ENCODE measurements at places on chromosomes 6 and 20.

- DNase-seq = no peak
Observed at GRCh38 chr20:11143481-11143880, 469.7 kb upstream of the JAG1 start.

DNA sequence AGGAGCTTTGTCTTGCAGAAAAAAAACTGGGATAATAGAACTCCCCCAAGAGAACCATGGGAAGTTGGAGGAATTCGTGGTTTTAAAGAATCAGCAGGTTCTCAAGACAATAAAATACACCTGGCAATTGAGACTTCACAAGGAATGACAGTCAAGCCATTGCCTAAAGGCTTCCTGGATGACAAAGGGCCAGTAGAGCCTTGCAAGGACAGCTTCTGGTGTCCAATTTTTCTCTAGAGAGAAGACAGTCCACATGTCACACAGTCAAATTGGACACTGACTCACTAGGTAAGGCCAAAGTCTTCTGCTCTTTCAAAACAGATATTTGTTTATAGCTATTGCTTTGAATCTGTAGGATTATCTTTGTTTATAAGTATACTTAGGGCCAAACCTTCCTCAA, 80.3 kb upstream of the BMP5 start:
- no peak for DNase-seq

DNA sequence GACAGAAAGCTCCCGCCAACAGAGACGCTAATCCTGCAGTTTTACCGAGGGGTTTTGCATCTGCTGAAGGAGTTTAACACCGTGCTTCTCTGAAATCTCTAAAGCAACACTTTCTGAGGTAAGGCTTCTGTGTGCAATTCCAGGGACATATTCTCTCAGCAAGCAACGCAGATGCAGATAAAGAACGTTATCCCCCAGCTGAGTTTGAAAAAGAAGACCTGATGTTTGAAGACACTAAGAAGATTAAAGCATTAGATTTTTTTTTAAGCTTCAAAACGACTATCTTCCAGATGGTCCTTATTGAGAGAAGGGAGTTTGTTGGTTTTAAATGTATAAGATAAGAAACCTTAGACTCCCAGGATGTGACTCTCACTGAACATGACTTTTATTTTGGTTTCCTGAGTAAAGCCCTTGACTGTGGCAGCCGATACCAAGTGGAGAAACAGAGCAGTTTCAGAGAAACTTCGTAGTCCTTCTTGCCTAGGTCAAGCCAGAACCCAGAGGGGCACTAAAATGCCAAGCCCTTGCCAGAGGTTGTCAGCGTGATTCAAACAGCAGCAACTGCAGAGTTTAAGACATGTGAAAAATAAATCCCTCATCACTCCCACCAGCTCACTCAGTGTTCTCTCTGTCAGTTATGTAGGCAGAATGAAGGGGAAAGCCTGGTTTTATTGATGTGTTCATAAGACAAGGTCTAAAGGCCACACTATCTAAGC, 353.3 kb upstream of the CNR1 start:
- no peak for DNase-seq

DNA sequence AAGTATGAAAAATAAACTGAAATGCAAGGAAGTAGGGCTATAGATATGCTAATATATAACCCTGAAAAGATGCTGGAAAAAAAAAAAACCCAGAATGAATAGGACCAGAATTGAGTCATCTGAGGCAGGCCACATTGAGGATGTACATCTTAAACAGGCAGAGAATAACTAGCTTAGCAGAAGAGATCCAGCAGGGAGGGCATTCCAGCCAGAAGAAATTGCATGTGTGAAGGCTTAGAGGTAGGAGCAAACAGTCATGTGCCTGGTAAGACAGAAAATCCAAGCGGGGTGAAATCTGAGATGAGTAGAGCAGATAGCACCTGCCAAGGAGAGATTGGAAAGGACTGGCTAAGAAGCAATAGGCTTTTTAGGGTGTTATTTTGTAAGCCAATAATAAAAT, 2.6 kb downstream of the COL19A1 start:
- DNase-seq = no peak

DNA sequence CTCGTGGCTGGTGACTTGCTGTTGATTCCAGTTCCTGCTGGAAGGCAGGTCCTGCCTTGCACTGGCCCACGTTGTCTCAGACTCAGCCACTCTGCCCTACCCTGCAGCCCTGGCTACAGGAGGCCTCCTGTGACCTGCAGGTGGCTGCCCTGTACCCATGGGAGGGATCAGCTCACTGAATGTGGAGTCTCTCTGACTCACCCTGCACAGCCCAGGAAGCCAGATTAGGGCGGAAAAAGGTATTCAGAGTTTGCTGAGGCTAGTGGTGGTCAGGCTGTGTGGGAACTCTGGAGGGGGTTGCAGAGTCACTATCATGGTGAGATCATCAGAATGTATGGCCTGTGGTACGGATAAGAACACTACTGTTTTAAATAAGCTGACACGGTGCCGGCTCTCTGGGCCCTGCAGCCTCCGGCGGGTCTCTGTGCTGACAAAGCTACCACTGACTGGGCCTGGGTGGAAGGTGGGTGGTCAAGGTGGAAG, 24.7 kb upstream of the PYGB start:
- no peak for DNase-seq

DNA sequence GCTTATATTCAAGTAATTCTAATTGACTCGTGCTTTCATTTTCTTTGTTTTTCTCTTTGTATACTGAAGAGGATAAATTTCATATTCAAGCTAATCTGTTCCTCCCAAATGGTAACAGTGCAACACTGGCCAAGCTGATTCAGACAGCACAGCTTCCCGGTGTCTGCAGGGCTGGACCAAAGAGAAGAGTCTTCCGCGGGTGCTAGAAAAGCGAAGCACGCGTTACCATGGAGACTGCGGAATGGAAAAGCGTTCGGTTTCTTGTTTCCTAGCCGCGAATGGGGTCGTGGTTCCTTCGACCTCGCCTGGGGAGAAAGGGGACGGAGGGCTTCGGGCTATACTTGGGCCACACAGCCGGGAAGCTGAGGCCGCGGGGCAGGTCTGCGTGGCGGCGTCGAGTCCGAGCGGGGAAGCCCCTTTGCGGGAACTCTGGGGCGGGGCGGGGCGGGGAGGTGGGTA, 6.2 kb upstream of the ZNF311 start:
- DNase-seq = peak; percentile 45

- no peak for DNase-seq
Observed at GRCh38 chr6:13447949-13448724, 39.3 kb downstream of the GFOD1 start.

DNA sequence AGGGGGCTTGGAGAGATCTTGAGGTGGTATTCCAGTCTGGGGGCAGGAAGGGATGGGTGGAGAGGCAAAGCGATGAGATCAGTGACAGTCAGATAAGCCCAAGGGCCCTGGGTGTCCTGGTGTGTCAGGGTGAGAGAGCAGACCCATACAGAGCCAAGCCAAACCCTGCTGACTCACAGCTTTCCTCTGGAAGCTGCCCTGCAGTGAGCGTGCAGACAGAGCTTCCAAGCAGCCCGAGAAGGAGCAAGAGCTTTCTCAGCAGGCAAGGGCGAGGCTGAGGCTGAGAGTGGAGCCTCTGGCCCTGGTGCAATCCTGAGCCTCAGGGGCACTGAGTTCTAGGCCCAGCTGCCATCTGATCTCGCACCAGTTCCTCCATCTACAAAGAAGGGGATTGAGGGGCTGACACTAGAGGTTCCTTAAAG, 91.1 kb upstream of the HIVEP1 start:
- no peak for DNase-seq

DNA sequence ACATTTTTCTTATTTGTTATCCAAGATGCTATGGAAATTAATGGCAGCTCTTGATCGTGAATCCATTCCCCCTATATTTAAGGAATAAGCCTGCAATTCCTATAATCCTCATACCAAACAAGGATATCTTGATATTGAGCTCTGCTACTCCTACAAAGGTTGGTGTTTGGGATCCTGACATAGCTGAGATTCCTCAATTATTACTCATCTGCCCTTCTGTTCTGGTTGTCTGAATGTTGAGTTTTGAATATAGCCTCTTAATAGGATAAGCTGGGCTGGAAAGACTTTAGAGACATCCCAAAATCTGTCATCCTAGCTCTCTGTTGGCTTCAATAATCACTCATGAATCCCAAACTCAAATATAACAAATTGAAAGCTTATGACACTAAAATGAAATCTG, 49.9 kb downstream of the CLIC5 start:
- no peak for DNase-seq

- no peak for DNase-seq
Observed at GRCh38 chr6:118869350-118869749, 24.6 kb upstream of the ASF1A start.

Data from SK-N-DZ (cell line).